ENCODE measurements at places on chromosomes 6 and 20.

DNA sequence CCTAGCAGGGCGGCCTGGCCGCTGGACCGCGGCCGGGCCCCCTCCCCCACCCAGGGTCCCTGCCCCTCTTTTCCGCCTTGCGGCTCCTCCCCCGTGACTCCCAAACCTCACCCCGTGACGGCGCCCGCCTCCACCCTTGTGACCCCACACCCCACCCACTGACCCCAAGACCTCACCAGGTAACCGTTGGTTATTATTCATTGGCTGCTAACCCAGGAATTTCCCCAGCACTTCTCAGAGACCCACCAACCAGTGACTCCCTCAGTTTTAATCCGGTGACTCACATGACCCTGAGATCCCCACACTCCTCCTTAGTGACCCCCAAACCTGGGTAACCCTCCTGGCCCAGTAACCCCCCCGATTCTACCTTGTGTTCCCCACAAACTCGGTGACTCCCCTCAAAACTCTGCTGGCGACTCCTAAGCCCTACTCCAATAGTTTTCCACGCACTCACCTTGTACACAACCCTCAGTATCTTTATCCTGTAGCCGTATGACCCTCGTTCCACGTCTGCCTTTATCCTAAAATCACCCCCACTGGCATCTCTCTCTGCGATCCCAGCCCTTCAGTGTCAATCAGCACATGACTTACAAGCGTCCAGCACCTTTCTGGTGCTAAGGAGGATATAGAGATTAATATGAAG is 534 bp downstream of the ZNF76 start:
- DNase-seq = no peak

- DNase-seq = no peak
Measured at GRCh38 chr20:4876731-4877130, 124.6 kb downstream of the SLC23A2 start.

DNA sequence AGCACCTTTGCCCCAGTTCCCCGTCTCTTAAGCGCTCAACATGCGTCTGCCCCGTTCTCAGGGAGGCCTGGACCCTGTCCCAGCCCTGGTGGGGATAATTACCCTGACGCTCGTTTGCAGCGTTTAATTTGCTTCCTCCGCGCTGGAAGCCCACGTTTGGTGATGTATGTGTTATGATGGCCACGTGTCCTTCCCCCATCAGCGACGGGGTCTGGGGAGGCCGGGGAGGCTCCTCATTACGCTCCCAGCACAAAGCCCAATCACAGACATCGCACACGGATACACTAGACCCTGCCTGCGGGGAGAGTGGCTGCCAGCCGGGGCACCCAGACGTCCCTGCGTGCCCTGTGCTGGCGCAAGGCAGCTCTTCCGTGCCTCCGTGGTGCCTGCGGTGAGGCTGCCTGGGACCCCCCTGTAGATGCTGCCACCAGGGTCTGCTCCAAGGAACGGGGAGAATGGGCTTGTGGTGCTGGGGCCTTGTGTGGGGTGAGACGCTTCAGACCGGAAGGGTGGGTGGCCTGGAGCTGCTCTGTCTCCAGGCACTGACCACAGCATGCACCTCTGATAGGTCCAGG is 10.2 kb upstream of the CHRNA4 start:
- no peak for DNase-seq

- no peak for DNase-seq
Measured at GRCh38 chr6:106731144-106731842, 101.9 kb downstream of the QRSL1 start.

DNA sequence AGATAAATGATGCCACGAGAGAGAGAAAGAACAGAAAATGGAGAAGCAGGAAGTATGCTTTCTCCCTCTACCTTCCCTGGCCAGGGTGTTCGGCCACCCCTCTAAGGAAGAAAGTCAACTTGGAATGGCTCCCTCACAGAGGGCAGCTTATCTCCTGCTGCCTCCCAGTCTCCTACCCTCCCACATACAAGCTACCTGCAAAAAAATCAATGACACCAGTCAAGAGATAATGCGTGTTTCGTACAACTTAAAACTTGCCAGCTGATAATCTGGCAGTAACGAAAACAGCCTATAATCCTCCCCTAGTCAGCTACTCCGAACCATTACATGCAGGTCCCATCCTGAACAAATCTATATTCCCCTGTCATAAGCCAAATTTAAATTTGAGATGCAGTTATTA is 61.7 kb downstream of the BTBD9 start:
- no peak for DNase-seq

GRCh38 chr20:32894026-32894483 is 35.3 kb downstream of the EFCAB8 start:
- DNase-seq = peak; percentile 32

DNA sequence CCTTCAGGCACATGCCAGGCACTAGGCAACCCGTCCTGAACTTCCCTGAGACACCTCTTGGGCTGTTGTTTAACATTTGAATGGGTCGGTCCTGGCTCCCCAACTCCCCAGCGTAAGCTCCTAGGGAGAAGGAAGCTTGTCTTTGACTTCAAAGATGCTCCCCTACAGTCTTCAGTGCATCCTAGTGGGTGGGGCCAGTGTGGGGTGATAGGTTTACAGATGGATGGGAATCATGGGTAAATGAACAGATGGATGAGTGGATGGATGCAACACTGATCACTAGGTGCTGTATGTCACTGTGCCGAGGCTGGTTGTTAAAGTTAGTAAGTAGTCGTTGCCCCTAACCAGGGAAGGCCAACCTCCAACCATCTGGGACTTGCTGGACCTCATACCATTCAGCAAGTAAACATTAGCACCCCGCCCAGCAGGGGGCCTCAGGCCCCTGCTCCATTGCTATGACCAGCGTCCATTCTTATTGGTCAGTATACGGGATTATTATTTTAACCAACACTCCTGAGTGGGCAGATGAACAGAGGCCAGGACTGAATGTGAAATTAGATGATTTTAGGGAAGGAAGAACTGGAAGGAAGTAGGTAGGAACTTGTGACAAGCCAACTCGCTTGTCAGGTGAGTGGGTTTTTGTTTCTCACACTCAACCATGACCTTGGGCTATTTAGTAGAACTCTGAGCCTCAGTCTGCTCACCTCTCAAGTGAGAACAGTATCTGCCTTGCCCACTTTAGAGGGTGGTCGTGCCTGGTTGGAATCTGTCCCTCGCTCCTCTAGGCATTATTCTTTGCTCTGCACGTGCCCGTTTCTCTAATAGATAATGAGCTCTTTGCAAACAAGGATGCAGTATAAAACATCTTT is 82.9 kb upstream of the FOXP4 start:
- DNase-seq = peak; percentile 81

Data from astrocyte of the hippocampus (primary cell).